ENCODE measurements at places on chromosomes 2 and 18.

GRCh38 chr2:104026725-104027124 lies 827.2 kb upstream of the POU3F3 start:
- DNase-seq = no peak

DNA sequence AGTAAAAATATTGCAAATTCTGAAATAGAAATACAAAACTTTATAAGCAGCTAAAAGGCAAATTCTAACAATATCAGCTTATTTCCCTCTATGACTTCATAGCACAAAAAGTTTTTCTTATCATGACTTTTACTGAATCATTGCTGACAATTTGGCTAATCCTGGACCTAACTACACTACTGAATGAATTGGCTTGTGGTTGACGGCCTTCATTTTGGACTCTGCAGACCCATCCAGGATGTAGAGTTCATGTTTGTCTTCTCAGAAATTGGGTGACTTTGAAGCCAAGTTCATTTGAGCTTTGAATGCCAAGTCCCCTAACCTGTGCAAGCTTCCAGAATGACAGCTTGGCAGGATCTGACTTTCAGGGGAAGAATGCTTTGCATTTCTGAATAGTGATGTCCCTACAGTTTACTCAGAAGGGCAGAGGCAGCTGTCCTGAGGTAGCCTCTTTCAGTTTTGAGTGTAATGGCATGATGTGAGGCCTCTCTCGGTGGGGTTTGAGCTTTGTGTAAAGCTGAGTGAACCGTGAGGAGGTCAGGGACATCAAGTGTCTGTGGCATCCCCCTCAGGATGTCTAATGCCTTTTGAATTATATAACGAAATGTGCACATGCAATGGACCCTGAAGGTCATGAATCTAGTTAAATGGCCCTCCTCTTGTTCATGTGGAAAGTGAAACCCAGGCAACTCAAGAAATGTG lies 48.0 kb downstream of the EFEMP1 start:
- DNase-seq = peak; percentile 54

GRCh38 chr2:44942304-44943030 lies 965 bp downstream of the SIX3 start:
- no peak for DNase-seq

DNA sequence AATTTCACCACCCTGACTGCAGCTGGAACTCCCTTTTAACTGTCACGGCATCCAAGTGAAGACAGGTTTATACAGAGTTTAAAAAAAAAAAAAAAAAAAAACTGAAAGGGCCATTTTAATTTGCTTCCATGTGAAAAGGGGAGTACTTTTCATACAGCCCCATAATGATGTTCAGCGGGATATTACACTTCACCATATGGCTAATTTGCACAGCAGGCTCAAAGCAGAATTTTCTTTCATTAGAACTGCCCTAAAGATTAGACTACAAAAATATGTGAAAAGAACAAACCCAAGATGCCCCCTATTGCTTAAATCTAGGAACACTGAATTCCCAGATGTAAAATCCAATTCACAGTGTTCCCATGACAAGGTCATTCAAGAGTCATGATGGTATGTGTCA lies 301.8 kb downstream of the EXOC6B start:
- no peak for DNase-seq

- DNase-seq = no peak
Measured at GRCh38 chr2:12094134-12094533, 347.7 kb downstream of the LPIN1 start.

- no peak for DNase-seq
Measured at GRCh38 chr2:64860276-64860885, 128.8 kb upstream of the SLC1A4 start.

GRCh38 chr2:67576991-67577390 lies 179.9 kb downstream of the ETAA1 start:
- DNase-seq = no peak

GRCh38 chr2:210519594-210519993 lies 36.8 kb upstream of the CPS1 start:
- no peak for DNase-seq

GRCh38 chr2:197598450-197598849 lies 76.9 kb downstream of the RFTN2 start:
- DNase-seq = no peak

GRCh38 chr2:216773072-216773471 lies 77.7 kb upstream of the IGFBP5 start:
- DNase-seq = no peak

- DNase-seq = no peak
Measured at GRCh38 chr2:128742467-128742866, 423.8 kb upstream of the HS6ST1 start.

DNA sequence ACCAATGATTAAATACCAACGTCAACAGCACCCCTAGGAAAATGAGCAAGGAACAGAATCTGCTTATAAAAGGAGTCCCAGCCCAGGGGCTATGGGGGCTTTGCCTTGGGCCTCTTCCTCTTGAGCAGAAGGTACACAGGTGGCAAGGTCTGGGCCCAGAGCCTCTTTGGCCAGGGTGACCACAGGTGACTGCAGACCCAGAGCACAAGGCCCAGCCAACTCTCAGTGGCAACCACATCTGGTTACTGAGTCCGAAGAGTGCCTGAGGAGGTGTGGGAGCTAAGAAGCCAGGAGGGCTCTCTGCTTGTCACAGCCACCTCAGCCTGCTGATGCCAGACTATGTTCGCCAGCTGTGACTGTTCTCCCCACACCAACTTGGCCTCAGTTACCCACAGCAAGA lies 34.3 kb upstream of the CHN1 start:
- DNase-seq = no peak

Measured in fibroblast of mammary gland (primary cell).